Inflammatory macrophage (primary cell): ENCODE measurements at places on chromosomes 5 and 9.

DNA sequence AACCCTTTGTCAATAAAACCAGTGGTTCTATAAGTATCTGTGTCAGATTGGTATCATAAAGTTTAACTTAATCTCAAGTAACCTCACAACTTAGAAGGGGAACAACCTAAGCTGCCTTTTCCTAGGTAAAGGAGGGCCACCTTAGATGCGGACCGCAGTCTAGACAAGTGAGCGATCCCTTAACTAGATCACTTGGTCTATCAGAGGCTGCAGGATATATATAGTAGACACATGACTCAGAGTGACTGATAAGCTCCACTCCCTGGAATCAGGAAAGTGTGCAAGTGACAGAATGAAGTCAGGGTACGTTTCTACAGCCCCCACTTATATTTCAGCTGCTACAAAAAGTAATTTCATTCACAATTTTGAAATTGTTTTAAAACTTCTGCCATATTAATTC lies 7.4 kb downstream of the REEP5 start:
- DNase-seq, result no peak

DNA sequence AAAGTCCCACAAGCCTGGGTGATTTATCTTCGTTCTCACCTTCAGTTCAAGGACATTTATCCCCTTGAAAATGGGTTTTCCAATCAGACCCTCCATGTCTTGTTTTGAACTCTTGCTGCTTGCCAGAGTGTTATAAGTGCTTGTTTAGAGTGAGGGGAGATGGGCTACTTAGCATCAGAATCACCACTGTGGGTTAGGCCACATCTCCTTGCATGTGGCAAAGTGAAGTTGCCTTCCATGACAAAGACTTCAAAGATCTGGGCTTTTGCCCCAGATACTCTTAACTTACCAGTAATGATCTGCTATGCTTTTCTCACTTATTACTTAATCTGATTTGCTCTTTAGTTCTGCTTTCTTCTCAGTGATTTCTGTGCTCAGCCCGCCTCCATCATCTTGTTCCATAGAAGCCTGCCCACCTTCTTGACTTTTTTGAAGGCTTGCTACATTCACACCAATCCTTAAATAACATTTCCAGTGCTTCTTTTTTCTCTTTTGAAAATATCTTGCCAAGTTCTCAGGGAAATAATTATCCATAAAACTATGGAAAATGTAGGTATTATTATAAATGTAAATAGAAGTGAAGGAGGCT lies 39.0 kb downstream of the GPR21 start:
- DNase-seq, result no peak

GRCh38 chr5:178284996-178285395 lies 52.4 kb upstream of the PHYKPL start:
- DNase-seq, result peak; percentile 14

DNA sequence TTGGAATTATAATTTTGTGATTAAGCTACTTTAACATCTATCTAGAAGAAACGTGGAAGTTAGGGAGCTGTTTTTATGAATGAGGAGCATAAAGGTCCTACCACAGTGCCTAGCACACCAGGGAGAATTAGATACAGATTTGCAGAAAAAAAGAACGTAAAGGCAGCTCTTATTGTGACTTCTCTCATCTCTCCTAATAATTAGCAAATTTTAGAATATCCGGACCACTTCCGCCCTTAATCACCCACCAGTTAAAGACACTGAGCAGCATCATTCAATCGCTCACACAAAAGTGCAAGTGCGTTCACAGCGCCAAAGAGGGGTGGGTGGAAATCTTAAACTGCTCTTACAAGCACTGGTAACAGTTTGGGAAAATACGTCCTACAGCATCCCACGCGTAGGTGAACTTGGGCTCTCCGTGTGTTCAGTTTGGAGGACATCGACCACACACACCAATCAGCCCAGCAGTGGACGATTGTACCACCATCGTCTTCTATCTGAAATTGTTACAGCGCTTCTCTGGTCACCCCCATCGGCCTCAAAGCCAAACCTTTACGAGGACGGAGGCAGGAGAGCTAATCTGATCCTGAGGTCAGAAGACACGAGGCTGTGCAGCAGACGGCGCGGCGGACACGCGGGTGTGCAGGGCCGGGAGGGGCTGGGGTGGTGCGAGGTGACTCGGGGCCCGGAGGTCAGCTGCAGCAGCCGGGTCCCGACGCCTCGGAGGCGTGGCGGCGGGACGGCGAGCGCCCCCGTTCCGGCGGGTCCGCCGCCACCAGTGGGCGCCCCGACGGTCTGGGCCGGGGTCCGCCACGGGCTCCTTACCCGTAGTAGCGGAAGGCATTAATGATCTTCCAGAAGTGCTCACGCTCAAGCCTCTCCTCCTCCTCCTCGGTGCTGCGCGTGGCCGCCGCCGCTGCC lies 646 bp downstream of the CARNMT1 start:
- DNase-seq, result peak; percentile 41

- no peak for DNase-seq
These were observed 518 bp downstream of the LOX start for GRCh38 chr5:122077366-122078115.

GRCh38 chr5:117177302-117177701 lies 602.7 kb upstream of the SEMA6A start:
- DNase-seq, result no peak

DNA sequence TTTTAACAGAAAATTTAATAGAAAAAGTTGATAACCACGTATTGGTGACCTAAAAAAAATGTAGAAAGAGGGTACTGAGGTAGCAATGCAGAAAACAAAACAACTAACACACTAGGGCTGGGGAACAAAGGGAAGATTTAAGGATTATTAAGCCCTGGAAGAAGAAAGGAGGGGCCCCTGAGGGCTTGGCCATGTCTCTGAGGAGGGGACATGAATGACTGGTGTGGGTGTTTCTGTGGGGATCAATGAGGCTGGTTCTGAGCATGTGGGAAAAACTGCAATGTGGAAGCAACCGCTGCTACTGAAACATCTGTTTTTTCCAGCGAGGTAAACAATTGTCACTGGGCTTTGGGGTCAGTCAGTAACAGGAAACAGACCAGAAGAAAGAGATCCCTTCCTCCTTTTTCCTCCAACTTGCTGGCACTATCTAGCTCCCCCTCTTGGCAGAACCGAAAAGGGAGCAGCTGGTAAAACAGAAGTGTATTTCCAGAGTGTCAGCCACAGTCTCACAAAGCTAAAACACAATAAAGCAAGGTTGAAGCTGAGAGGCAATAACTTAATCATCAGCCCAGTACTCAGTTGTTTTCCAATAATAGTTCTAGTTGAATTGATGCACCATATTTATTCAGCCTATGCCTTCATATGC lies 48.3 kb downstream of the ATPSCKMT start:
- peak; percentile 17 for DNase-seq

DNA sequence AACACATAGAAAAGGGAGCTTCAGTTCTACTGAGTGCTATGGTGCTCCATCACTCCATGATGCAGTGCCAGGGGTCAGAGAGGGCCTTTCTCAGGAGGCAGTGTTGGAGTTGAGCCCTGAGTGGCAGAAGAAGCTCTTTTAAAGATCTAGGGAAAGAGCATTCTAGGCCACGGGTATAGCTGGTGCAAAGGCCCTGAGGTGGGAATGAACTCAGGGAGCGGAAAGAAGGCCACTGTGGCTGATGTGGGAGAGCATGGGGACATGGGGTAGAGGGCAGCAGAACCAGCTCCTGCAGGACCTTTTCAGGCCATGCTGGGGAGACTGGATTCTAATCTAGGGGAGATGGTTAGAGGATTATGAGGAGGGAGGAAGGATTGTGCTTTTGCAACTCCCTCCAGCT lies 9.9 kb downstream of the PSD2 start:
- no peak for DNase-seq

DNA sequence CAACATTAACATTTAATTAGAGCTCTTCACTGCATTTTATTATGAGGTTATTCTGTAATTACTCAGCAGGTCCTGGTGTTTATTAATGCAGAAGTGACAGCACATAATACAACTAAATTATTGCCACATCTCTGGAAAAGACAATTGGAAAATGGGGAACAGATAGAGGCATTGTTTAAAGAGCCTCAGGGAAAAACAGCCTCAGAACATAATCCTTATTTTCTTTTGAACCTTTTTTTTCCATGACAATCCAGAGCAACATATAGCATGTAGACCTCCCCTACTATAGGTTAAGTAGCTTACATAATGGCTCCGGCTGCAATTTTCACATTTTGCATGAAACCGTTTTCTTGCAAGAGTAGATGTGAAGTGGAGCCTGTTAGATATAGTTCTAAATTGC lies 87.2 kb downstream of the RMI1 start:
- DNase-seq, result no peak

- no peak for DNase-seq
These were observed 116.5 kb upstream of the PHYKPL start for GRCh38 chr5:178349075-178349511.

- DNase-seq, result no peak
These were observed 23.8 kb upstream of the DAB2 start for GRCh38 chr5:39448506-39449128.

DNA sequence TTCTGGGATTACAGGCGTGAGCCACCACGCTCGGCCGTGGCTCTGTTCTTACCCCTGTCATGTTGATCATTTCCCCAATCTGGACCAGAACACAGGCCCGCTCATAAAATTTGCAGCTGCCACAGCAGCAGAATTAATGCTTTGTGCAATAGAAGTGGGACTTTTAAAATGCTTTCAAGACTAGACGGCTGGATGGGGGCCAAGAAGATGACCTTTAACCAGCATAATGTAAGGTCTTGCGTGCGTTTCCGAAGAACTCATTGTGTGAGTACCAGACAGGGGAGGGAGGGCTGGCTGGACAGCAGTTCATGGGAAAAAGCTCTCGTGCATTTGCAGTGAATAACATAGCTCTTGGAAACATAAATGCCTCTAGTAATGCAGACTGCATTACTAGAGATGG lies 3.5 kb upstream of the WDR38 start:
- no peak for DNase-seq

- no peak for DNase-seq
These were observed 239.3 kb upstream of the GRIN3A start for GRCh38 chr9:101977614-101978210.

DNA sequence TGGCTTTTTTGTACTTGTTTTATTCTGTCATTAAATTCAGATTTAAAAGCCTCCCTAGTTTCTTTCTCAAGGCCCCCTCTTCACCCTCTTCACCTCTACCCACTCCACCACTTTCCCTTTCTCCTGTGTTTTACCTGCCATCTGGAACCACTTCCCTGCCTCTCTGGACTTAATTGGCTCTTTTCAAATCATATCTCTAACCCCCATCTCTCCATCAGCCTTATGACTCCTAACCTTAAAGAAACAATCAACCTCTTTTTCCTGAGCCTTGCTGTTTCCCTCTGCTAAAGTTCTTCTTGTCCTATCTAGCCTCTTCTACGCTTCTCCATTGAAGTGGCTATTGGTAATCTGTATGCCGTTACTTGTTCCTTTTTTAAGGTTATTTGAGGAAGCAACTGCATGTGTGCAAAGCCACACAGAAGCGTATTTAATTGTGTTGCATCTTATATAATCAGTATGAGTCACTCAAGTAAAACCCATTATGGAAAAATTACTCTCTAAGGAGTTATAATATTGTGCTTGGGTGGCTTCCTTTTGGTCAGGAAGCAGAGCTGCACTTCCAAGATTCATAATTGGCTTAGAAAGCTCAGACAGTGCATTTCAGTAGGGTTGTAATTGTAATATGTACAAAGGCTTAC lies 653.6 kb upstream of the ITGA1 start:
- DNase-seq, result no peak

- no peak for DNase-seq
These were observed 31.3 kb downstream of the ISL1 start for GRCh38 chr5:51414516-51414915.

DNA sequence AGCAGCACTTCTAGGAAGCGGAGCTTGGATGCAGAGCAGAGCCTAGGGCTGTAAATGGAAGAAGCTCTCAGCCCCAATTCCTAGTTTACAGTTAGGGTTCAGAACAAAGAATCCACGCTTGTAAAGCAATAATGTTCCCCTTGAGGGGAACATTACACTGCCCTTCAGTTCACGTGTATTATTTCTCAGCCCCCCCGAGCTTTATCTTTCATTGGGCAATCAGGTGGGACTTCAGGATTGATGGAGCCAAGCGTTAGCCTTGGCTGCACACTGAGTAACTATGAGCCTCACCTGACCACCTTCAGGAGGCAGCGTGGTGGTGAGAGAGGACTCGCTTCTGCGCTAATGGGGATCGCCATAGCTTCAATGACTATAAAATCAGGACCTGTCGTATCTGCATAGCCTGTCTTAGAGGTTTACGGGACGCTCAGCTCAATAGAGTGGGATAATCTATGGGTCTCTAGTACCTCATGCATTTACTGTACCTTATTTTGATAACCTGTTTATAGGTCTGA lies 157.0 kb upstream of the RASEF start:
- DNase-seq, result no peak

DNA sequence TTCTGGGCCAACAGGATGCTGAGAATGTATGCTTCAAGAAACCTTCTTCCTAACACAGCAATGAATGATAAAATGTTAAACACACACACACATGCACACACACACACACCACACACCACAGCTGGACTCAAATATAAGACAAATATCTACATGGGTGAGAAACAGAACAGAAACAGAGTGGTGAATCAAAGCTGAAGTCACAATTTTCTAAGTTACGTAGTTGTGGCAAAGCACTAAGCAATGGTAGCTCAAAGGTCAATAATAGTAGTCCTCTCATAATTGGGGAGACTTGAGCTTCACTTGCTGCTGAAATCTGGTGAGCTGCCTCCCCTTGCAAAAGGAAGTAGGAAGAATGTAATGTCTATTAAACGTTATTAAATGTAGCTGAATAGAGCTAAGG lies 33.7 kb upstream of the ITGA1 start:
- DNase-seq, result no peak

DNA sequence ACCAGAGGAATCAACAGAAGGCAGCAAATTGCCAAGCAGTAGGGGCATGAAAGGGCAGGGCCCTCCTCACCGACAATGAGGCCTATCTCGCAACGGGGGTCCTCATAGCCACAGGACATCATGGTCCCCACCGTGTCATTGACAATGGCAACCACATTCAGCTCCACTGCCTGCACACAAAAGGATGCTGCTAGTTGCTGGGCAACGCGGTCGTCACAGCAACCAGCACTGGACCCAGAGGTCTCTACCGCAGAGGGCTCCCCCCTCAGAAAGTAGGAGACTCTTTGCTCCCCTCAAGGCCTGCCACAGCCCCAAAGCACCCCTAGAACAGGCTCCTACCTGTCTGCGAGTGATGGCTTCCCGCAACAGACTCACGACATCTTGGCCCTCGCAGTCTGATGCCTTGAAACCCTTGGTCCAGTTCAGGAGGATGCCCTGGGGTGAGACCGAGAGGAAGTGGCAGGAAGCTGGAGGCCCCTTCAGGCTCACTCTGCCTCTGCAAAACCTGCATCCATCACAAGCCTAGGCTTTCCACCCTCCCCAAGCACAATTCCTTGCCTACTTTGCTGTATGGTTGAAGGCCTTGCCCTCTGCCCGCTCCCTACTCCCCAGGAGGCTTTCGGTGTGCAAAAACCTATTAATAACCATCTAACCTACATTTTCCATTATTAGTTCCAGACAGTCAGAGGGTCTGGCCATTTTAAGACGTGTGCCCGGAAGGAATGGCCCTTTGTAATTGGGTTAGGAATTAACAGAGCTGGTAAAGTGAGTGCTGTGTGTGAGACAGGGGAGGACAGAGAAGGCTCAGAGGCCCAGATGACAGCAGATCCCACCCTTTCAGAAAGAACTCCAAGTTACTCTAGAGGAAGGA lies 15.2 kb downstream of the HK3 start:
- no peak for DNase-seq
